ENCODE measurements at places on chromosomes 7 and 10.

- DNase-seq, result no peak
Observed at GRCh38 chr10:84783386-84783785, 455.0 kb downstream of the CCSER2 start.

DNA sequence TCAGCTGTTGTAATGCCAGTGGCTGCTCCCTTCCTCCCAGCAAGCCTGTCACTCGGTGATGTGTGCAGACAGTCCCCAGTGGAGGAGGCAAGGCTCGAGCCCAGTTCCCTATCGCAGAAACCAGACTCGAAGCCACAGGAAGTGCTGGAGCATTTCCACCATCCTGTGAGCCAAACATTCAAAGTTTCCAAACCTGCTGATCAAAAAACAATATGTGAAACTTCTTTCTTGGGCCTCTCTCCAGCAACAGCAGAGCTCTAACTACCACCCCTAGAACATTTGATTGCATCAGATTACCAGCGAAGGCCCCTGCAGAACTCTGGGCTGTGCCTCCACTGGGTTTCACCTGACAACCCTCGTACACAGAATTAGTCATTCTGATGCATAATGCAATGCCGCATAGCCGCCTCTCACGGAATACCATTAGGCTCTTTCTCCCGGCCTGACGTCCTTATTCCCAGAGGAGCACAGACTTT, 94.0 kb downstream of the ELMO1 start:
- peak; percentile 60 for DNase-seq

DNA sequence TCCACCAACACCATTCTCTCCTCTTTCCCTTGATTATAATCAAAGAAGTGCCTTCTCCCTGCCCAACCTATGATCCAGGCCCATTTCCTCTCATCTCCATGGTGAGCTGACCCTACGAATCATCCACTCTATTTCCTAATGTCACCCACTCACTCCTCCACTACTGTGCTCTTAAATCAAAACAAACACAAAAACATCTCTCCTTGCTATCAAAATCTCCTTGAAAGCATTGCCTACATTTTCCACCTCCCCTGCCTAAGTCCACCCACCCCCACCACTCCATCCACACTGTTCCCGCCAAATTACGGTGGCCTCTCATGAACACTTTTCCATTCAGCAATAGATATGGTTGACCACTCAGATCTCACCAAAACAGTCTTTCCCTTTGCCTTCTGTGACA, 5.3 kb downstream of the DYDC1 start:
- no peak for DNase-seq

DNA sequence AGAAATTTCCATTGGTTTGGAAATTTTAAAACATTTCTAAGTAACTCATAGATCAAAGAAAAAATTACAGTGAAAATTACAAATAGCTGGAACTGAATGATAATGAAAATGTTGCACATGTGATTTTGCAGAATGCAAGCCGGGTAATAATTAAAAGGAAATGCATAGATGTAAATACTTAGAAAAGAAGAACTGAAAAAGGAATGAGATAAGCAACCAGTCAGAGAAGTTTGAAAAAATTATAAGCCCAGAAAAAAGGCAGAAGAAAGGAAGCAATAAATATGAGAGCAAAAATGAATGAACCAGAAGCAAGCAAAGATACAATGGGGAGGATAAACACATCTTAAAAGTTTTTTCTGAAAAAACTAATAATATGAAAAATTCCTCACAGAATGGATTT, 3.2 kb upstream of the TMEM273 start:
- DNase-seq, result no peak

- no peak for DNase-seq
Observed at GRCh38 chr7:75875113-75876080, 3.4 kb upstream of the RHBDD2 start.

DNA sequence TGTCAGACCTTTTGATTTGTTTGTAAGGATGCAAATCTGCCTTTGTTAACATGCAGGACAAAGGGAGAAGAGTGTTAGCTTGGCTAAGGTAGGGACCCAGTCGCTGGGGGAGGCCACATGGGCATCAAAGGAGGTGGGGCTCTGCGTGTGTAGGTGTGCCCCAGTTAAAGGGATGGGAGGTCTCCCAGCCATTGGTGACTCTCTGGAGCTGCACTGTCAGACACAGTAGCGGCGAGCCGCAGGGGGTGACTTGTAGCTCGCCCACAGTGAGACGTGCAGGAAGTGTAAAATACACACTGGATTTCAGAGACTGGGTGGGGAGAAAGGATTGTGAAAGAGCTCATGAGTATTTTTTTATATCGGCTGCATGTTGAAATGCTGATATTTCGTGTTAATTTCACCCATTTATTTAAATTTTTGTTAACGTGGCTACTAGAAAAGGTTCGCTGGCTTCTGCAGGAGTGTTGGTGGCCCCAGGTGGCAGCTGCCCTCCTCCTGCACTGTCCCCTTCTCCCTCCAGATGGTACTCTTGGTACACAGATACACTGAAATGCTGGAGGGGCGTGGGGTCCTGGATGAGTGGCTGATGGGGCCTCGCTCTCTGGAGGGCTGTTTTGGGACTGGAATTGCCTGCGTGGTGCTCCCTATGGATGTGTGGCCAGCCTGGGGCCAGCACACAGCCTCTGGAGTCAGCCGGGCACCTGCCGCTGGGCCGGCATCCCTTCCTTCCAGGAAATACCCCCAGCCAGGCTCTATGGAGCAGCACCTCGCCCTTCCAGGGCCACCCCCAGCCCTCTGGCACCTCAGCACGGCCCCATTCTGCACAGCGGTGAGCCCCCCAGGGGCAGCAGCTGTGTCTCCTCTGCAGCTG, 59.2 kb downstream of the LHPP start:
- DNase-seq, result no peak

DNA sequence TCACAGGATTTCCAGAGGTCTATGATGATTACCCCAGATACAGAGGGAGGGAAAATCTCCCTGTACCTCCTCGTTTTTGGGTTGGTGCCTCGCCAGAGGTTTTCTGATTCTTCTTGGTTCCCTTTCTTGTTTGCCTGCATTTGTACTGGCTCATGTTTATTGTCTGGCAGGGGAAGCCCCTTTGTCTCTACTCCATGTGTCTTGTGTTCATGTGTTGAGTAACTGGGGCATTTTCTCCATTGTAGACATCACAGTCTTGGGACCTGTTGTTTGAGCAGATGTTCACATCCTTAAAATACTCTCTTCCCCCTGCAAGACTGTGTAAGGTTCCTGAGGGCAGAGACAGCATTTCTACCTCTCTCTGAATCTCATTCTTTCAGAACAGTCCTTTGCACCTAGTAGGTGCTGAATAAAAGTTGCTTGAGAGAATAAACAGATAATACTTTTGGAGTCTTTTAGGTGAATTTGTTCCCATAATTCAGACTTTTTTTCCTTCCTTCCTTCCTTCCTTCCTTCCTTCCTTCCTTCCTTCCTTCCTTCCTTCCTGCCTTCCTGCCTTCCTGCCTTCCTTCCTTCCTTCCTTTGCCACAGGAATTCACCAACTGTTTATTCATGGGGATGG, 25.1 kb downstream of the CDK14 start:
- no peak for DNase-seq

GRCh38 chr10:3537518-3537917, 247.5 kb downstream of the KLF6 start:
- no peak for DNase-seq

DNA sequence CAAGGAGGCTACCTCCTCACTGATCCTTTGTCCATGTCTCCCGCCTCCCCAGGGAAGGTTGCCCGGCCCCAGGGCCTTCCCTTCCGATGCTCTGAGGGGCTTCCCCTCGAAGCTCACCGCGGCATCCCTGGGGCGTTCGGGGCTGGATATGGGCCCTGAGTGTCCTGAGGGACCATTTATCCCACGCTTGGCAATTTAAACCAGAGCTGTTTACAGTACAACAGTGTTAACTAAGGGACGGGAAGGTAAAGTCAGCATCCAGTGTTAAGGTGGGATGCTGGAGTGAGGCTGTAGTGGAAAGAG, 92.0 kb downstream of the TCERG1L start:
- DNase-seq, result no peak

- DNase-seq, result no peak
Observed at GRCh38 chr7:51134013-51134441, 182.6 kb downstream of the COBL start.

DNA sequence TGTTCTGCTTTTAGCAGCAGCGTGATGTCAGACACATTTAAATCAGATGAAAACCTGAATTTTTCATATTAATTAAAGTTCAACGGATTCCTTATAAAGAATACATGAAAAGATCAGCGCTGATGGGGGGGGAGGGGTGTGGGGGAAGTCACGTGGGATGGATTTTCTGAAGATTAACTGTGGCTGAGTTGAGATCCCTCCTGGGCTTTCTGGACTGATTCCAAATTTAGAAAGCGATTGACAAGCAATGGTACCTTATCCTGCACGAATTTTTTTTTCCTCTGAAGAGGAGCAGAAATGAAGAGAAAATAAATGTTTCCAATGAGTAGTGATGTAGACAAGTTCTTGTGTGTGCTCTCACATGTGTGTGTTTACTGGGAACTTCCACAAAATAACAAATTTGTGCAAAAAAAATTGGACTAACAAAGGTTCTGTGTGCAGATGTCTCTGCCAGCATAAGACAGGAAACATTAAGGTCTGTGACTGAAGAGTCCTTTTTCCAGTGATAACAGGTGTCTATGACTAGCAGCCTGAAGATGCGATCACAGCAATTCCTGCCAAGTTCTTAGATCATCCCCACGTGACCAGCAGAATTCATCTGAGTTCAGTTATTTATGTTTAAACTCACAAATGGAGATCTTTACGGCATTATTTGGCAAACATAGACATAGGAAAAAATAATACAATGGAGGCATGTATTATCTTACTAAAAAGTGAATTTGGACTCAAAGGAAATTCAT, 585.2 kb upstream of the CELF2 start:
- no peak for DNase-seq

GRCh38 chr10:119120413-119120867, 16.5 kb downstream of the DENND10 start:
- no peak for DNase-seq

- DNase-seq, result no peak
Observed at GRCh38 chr7:7585241-7585928, 18.7 kb downstream of the MIOS start.

GRCh38 chr7:17304926-17305325, 6.5 kb downstream of the AHR start:
- DNase-seq, result peak; percentile 46

DNA sequence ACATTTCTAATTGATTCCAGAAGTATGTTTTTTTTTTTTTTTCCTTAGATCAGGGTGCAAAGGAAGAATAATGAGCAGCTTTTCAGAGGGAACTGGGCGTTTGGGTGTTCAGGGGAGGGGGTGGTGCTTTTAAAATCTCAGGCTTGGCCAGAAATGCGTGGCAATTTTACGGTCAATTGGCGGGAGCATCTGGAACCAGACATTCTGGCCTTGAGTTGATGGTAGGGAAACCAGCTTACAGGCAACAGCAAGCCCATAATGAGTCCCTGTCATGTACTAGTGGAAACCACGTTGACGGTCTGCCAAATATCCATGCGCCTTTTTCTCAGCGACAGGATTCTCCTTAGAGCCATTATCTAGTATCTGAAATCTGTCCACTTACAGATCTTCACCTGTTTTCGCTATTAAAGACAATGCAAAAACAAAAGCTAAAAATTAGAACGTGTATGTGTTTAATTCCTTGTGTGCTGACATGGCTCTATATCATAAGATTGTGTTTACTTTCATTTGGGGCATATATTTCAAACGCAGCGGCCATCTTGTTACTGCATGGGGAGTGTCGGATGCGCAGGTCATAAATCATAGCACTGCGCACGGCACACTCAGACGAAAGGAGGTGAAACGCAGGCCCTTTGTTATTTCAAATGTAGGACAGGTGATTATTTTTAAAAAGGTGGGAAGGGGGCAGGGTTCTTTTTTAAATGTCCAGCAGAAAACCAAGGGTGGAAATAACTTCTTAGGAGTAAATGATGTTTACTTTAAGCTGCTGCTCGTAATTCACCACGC, 209.2 kb downstream of the AGMO start:
- no peak for DNase-seq

DNA sequence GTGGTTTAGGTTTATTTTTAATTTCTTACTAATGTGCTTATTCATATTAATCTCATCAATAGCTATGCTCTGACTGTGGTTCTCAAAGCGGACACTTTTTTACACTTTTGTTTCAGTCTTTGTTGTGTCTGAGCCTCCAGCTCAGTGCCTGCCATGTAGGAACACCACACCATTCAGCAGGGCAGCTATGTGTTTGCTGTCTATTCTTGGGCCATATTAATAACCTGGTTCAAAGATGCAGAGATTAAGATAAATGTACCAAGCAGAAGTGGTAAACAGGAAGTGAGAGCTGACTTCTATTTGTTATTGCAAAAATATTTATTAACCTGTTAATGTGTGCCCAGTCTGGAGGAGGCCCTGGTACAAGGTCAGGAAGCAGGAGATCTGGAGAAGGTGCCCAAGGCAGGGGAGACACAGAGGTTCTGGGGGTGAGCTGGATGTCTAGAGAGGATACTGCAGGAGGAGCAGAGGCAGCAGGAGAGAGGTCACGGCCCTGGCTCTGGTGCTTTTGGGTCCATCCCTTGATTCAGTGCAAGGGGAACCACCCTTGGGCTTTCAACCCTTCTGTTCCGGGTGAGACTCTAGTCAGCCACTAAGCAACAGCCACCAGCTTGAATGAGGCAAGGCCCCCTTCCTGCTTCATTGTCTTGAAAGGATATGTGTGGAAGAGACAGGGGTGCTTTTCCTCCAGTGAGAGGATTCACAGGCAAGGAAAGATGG, 1.9 kb downstream of the TBXAS1 start:
- no peak for DNase-seq

DNA sequence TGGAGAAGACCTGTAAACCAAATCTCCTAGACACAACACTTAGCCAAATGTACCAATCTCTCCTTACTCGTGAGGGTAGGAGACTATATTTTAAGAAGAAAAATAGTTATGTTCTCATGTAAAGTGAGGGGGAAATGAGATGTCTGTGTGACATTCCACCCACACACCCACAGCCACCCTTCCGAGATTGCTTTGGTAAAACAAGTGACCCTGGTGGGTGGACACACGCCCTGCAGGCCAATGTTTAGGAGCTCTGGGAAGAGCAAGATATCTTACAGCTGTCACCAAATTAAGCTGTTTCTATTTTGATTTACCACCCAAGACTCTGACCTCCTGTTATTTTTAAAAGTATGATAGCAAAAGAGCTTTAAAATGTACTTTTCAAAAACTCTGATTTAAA, 147.2 kb upstream of the PFKP start:
- no peak for DNase-seq

DNA sequence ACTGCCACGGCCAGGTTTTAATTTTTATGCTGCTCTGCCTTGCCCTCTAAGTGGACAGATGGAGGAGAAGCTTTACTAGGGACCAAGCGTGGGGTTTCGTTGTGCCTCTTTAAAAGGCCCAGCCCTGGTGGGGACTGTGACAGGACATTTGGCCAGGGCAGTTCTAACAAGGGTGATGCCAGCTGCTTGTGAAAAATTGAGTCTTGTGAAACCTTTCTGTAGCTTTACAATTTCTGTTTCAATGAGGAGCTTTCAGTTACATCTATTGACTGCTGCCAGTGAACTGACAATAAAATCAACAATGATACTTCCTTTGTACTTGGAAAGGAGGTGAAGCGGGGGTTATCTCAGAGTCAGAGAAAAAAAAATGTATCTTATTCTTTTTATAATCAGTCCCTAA, 233.1 kb upstream of the CSTF2T start:
- no peak for DNase-seq

- DNase-seq, result peak; percentile 7
Observed at GRCh38 chr7:7103343-7104313, 78.7 kb upstream of the C1GALT1 start.
